ENCODE measurements at places on chromosomes 6 and 20.

GRCh38 chr20:20299904-20300303 lies 68.0 kb upstream of the INSM1 start:
- no peak for DNase-seq

GRCh38 chr20:33732166-33732970 lies 572 bp downstream of the ZNF341 start:
- DNase-seq = peak; percentile 54

DNA sequence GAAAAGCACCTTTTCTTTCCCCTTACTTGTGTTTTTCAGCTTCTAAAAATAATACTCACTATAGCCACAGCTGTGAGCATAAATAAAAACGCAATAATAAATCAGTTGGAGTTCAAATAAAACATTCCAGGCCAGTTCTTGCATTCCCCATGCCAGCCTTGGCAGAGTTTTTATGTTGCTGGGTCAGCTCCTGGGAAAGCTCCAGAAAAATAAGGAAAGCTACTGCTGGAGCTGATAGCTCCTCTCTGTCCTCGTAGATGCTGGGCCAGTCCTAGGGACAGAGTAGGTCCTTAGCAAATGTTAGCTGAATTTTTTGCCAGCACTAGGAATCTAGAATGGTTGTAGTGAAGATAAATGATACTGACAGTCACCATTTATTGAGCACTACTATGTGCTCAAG lies 389.0 kb upstream of the SYNCRIP start:
- no peak for DNase-seq

- DNase-seq = no peak
Measured at GRCh38 chr6:90896075-90896547, 309.2 kb upstream of the MAP3K7 start.

DNA sequence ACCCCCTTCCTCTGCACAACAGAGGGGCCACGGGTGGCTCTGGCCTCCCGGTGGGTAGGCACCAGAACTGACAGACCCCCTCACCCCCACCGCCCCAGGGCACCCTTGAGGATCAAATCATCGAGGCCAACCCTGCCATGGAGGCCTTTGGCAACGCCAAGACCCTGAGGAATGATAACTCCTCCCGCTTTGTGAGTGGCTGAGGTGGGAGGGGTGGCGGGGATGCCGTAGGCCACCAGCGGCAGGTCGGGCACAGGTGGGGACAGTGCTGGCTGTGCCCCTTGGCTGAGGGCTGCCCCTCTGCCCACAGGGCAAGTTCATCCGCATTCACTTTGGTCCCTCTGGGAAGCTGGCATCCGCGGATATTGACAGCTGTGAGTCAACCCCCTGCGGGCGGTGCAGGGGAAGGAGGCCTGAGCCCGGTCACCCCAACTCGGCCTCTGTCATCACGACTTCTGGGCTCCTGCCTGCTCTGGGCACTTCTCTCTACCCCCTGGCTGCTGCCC lies 29.1 kb downstream of the MYH7B start:
- no peak for DNase-seq

DNA sequence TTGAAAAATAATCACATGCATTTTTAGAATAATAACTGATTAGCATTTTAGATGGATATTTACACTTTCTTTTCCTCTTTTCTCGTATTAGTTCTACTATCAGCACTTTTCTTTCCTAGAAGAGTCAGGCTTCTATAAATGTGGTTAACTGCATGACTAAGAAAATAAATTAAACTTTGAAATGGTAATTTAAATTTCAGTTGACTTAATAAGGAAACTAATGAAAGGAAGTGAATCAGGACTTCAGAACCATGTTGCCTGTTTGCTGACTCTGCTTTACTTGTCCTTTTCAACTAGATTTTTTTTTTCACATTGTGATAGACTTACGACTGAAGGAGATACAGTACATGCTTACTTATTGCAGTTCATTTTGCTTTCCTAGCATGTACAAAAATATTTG lies 1258.2 kb upstream of the EYS start:
- DNase-seq = no peak

Data from esophagus squamous epithelium (tissue), 5 donors.